Mesenteric fat pad (tissue), 1 donor: ENCODE measurements at places on chromosomes 7 and 10. TPM values are rescaled to one million over a fixed set of nuclear protein-coding genes. Genes with fewer than 3 reads are reported as not detected.

GRCh38 chr10:42943025-42943818 is 133.6 kb upstream of the RET start:
- no peak for DNase-seq

DNA sequence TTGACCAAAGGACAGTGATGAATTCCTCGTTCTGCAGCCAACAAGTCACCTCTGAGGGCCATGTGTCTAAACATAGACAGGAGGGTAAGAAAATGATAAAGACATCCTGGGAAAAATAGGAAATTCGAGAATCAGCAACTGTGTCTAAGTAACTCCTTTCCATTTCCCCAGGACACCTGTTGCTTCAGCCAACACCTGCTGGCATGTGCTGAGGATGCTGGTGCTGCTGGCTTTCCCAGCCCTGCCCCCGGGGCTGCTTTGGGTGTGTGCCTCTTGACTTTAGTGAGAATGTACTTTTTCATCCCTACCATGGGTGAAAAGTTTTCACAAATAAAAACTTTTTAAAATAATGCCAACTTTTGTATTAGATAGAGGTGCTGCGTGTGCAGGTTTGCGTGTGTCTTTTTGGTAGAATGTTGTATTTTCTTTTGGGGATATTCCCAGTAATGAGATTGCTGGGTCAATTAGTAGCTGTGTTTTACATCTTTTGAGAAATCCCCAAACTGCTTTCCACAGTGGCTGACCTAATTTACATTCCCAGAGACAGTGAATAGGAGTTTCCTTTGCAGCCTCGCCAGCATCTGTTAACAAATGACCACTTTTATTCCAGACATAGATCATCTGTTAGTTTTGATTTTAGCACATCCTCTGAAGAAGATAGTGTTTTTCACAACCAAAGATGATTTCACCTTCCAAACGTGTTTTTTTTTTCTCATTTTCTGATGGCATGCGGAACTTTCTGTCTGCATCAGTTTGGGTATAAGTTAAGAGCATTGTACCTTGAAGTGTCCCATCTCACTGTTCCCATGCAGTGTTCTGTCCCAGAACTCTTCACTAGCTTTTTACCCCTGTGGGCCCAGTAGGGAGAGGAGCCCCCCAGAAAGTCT is 104.2 kb upstream of the ACBD5 start:
- DNase-seq, result no peak

GRCh38 chr7:13099154-13099795 is 411.8 kb downstream of the ARL4A start:
- no peak for DNase-seq

GRCh38 chr7:29242265-29242664 is 47.7 kb downstream of the CHN2 start:
- no peak for DNase-seq

DNA sequence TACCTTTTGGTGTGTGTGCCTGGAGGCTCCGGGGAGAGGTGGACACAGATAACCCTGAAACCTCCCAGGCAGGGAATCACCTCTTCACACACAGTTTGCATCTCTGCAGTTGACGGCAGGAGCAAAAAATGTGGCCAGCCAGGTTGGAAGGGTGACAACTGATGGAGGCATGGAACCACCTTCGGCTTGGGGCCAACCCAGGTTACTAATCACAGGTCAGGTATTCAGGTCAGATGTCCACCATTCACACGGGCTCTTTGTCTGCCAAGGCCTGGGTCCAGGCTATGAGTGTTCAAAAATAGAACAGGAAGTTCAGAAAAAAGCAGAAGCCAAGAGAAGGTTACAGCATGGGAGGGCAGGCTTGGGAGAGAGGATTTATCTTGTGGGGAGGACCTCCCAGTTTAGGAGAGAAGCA is 137.2 kb upstream of the EFCAB10 start:
- DNase-seq, result no peak

GRCh38 chr7:105776986-105777910 is 99.2 kb downstream of the ATXN7L1 start:
- no peak for DNase-seq

GRCh38 chr10:48236199-48236621 is 38.3 kb downstream of the FRMPD2 start:
- no peak for DNase-seq

- no peak for DNase-seq
Measured at GRCh38 chr7:65915921-65916657, 43.2 kb downstream of the VKORC1L1 start.

DNA sequence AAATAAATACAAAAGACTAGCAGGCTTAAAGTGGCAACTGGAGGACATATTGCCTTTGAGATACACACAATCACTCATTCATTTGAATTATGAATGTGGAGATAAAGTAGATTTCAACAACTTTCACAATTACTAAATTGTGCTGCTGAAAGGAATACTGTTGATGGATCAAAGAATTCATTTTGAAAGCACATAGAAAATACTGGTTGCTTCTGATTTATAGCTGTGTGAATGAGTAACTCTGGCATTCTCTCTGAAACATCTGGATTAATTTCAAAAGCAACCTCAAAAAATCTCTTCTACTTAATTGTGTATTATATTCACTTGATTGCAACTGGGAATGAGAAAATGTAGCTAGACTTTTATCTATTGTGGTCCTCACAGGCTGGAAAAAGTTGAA is 397.6 kb downstream of the THSD7A start:
- no peak for DNase-seq

DNA sequence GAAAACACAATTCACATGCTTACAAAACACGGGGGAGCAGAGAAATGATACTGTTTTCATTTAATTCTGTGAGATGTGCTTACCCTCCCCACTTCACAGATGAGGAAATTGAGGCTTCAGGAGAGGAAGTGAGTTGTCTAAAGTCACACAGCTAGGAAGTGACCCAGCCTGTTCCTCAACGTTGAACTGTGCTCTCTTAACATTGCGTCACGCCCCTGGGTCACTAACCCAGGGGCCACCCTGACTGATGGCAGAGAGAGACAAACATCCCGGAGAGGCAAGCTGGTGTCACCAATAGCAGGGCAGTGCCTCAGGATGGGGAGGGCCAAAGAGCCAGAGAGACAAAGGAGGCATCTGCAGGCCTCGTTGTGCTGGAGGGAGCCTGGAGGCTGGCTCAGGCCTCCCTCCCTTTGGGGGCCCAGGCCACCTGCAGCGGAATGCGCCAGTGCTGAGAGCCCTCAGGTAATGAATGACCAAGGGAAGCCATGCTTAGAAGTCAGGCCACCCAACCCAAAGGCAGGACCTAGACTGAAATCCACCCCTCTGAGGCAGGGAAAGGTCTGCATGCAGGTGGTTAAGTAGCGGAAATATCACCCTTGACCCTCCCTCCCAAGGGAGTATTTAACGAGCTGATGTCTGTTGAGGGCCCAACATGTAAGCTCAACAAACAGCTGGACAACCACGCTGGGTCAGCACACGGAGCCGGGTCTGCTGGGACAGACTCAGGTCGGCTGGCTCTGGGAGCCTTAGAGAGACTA is 81.3 kb downstream of the C10orf105 start:
- DNase-seq, result no peak

- DNase-seq, result no peak
Measured at GRCh38 chr10:129833994-129834739, 129.9 kb downstream of the EBF3 start.

GRCh38 chr10:133313192-133313591 is 4.5 kb downstream of the ZNF511 start:
- DNase-seq, result no peak

The PON1 gene
- total RNA-seq, result 0.19 TPM

The SFRP4 gene
- 64.3 TPM for total RNA-seq

The PTPRN2 gene
- 2.6 TPM for total RNA-seq

The BTBD16 gene
- not detected for total RNA-seq
